ENCODE measurements at places on chromosomes 13 and 19.

- DNase-seq = no peak
These were observed 391.0 kb upstream of the SLITRK5 start for GRCh38 chr13:87280139-87280538.

DNA sequence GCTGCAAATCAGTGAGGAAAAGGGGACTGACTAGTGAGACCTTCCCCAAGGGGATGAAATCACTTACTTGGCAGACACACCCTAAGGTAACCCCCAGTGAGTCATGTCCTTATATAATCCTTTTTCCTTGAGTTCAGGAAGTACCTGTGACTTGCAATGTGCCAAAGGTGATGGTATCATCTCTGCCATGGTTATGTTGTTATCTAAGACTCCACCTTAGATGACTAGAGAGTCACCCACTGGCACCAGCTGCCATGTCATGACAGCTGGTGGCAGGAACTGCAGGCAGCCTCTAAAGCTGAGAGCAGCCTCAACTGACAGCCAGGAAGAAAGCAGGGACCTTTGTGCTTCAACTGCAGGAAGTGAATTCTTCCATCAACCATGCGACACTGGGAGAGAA, 12.5 kb downstream of the PBX4 start:
- peak; percentile 64 for DNase-seq

GRCh38 chr13:79703772-79704171, 222.8 kb downstream of the NDFIP2 start:
- no peak for DNase-seq

DNA sequence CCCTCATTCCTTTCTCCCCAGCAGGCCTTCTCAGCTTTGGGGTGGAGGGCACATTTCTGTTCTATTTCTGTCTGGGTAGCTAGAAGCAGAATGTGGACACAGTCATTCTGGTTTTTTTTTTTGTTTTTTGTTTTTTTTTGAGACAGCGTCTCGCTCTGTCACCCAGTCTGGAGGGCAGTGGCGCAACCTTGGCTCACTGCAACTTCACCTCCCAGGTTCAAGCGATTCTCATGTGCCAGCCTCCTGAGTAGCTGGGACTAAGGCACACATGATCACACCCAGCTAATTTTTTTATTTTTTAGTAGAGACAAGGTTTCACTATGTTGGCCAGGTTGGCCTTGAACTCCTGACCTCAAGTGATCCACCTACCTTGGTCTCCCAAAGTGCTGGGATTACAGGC, 20.3 kb downstream of the CLPTM1 start:
- DNase-seq = no peak

- no peak for DNase-seq
These were observed 105.6 kb upstream of the PEG3 start for GRCh38 chr19:56946159-56946558.

DNA sequence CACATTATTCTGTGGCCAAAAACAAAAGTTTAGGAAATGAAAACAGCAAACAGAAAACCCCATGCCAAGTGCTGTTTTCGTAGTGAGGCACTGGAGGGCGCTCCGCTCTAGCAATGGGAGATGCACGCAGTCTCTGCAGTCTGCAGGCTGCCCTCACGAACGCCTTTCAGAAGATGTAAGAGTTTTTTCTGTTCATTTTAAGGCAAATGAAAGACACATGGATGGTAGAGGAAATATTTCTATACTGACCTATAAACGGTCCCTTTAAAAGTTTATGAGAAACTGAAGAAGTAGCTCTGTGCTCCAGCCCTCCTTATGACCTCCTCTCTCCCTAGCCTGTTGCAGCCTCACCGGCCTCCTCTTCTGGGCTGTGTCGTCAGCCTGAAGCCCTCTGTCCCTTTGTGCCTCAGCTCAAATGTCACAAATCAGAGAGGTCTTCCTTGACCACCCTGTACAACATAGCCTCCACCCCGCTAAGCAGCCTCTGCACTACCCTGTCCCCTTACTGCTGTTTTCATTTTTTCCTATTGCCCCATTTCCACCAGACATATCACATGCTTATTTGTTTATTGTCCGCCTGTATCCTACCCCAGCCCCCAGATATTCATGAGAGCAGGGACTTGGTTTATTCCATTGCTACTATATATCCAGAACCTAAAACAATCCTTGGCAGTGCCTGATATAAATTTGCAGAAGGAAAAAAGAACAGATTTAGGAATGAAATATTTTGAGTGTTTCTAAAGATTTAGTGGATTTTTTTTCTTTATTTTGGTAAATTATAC, 116.4 kb downstream of the TM9SF2 start:
- DNase-seq = peak; percentile 58

- no peak for DNase-seq
These were observed 131.5 kb upstream of the GJB6 start for GRCh38 chr13:20363603-20364002.

- DNase-seq = no peak
These were observed 46.0 kb upstream of the GPR183 start for GRCh38 chr13:99353246-99353600.

GRCh38 chr13:33260168-33261098, 25.1 kb downstream of the STARD13 start:
- DNase-seq = no peak

DNA sequence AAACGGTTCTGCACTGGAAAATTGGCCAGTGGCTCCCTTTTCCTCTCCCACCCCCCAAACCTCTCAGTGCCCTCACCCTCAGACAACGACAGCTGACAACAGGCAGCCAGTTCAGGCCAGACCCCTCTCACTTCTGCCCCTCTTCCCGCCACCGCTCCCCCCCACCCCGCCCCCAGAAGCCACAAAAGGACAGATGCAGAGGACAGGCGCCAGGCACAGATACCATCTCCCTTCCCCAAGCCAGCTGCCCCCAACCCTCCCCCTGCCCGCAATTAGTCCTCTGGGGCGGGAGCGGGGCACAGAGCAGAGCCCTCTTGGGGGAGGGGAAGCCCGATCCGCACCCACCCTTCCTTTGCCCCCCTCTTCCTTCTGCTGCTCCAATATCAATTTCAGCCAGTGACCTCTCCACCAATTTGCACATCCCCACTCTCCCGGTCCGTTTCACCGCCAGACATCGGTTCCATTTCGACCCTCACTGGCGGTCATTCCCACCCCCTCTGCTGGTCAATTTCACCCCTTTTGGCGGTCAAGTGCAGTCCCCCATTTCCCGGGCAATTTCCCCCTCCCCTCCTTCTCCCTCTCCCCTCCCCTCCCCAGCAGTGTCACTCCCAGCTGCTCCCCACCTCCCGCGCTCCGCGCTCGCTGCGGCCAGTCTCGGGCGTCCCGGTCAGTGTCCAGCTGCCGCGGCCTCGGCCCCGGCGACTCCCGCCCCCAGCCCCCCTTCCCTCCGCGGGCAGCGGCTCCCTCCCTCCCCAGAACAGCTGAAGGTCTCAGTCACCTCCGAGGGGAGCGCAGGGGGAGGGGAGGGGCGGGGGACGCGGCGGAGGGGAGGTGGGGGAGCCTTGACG, at the start of gene SHD:
SHD (plus strand) TSS at position 848 of the 848 bp plus-strand sequence. CDS start 798 bp downstream, outside the sequence.
- no peak for DNase-seq

DNA sequence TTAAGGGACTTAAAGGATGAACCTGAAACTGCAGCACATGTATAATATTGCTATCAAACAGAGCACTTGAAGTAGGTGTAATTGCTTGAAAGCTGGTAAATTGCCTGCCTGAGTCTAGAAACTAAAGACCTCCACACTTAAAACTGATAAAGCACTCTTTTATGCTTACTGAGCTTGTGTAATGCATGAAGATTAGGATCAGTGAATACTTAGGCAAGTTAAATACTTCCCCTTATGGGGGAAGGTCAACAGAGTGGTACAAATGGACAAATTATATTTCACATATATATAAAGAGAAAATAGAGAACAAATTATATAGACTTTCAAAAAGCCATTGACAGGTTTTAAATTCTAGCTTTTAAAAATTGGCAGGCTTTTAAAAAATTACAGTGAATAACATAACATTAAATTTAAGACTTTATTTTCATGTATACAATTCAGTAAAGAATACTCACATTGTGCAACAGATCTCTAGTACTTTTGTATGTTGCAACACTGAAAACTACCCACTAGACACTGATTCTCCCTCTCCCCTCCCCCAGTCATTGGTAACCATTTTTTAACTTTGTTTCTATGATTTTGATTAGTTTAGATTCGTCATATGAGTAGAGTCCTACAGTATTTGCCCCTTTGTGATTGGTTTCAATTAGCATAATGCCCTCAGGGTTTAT, 23.9 kb downstream of the PIBF1 start:
- DNase-seq = no peak

- no peak for DNase-seq
These were observed 7.7 kb downstream of the KDM4B start for GRCh38 chr19:4976401-4977298.

DNA sequence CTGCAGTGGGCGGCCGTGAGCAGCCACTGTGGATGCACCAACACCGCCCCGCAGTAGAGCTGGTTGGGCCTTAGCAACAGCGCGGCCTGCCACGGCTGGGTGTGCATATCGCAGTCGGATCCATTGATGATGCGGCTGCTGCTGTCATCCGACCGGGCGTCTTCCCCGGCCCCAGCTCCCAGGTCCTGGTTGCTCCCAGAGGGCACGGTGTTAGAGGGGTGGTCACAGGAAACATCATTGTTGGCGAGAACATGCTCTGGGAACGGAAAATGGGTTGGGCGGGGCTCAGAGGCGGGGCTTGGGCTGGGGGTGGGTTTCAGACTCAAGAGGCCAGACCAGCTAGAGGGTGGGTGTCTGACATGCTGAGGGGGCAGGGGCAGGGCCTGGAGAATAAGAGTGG, 3.0 kb downstream of the KLK5 start:
- DNase-seq = no peak

GRCh38 chr19:13109361-13110098, 6.9 kb upstream of the LYL1 start:
- DNase-seq = no peak

DNA sequence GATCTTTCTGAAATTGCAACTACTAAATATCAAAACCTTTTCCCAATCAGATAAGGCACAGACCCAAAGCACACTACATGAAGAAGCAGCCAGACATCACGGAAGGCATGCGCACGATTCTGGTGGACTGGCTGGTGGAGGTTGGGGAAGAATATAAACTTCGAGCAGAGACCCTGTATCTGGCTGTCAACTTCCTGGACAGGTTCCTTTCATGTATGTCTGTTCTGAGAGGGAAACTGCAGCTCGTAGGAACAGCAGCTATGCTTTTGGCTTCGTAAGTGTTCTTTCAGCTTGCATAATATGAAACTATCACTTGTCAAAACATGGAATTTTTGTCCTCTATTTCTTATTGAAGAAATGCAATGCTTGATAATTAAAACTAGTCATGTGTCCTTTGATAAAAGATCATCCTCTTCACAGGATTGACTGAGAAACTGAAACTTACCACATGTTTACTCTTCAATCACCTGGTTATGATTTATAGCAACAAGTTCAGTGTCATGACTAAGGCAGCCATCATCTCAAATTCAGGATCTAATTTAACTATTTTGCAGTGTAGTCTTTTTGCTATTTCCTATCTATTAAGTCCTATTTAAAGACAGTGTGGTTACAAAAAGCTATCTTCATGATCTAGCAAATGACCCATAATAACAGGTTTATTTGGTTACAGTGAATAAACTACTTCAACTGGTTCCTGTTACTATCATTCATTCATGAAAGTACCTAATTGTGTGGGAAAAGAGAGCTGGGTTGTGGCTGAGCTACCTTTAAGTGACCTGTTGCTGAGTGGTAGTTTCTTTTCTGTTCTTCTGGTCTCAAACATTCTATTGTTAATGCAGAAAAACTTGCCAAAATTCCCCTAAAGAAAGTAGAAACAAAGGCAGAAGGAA, 6.5 kb downstream of the CCNA1 start:
- no peak for DNase-seq
